Myocyte (in vitro differentiated cells): ENCODE measurements at places on chromosomes 13 and 19.

- no peak for DNase-seq
These were observed 12.9 kb downstream of the ZC3H13 start for GRCh38 chr13:46039411-46040182.

- DNase-seq = peak; percentile 42
These were observed 330.1 kb downstream of the DLEU7 start for GRCh38 chr13:50513300-50513877.

DNA sequence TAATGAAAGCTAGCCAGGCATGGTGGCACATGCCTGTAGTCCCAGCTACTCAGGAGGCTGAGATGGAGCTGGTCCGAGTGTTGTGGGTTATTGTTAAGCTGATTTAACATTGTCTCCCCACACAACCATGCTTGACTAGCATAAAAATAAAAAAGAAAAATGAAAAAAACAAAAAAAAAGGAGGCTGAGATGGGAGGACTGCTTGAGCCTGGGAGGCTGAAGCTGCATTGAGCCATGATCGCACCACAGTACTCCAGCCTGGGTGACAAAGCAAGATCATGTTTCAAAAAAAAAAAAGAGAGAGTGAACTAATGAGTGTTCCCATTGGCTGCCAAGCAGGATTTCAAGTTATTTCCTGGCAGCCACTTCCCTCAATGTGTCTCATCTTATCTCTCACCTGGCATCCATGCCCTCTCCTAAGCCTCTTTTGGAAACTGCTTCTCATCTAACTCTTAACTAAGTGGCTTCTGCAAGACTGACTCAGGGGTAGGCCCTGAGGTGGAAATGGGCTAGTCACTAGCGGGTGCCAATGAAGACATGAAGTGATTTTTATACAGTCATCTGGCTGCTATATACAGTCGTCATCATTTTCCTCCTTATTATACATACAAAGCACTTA is 4.9 kb downstream of the THAP8 start:
- no peak for DNase-seq

- DNase-seq = no peak
These were observed 46.9 kb downstream of the KLF2 start for GRCh38 chr19:16371540-16371986.

DNA sequence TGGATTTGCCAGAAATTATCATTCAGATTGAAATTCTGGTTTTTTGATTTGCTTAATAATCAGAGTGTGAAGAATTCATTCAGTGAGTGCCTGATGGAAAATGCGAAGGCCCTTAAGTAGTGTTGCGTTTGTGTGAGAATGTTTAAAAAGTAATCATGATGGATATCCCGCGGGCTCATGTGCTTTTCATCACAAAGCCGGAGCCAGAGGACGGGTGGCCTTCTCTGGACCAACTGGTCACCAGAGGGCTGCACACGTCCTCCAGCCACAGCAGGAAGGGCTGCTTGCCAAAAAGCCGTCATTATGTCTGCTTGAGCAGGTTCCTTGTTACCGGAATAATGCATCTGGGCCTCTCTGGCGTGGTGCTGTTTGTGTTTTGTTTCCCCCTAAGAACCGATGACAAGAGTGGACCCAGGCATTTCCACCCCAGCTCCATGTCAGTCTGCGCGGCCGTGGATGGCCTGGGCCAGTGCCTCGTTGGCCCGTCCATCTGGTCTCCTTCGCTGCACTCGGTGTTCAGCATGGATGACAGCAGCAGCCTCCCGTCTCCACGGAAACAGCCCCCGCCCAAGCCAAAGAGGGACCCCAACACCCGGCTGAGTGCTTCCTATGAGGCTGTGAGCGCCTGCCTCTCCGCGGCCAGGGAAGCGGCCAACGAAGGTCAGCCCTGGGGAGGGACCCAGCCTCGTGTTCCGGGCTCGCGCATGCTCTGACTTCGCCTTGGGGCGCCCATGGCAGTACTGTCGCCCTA is 497.7 kb downstream of the MYO16 start:
- DNase-seq = no peak
